ENCODE measurements at places on chromosomes 13 and 19.

GRCh38 chr19:1769645-1769985 lies 16.3 kb downstream of the ONECUT3 start:
- DNase-seq, result no peak

DNA sequence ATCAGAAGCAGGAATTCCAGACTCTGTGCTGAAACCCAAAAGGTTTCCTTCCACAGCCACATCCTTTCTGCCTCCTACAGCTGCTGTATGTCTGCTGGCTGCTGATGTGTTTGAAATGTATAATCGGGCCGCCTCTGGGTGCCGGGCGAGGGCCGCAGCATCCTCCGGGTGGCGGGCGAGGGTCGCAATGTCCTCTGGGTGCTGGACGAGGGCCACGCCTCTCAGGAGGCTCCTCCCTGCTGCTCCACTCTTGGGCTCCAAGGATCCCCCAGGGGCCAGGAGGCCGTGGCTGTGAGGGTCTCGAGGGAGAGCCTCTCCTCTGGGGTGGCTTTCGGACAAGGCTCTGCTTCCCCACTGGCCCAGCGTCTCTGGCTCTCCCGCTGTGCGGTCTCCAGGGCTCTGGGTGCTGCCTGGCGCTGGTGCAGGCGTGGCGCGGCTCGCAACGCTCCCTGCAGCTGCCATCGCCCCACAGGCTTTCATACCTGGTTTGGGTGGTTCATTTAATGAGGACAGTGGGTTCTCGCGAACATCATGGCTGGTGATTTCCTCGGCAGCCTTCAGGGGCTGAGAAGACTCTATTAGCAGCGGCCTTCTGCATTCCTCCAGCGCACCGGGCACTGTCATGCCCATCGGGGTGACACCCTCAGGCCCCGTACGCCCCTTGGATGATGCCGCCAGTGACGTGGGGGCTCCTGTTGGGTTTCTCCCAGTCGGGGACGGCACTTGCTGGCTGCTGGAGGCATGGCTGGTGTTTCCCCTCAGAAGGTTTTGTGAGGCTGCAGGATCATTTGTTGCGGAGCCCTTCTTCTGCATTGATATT lies 41.8 kb upstream of the GRTP1 start:
- DNase-seq, result no peak

DNA sequence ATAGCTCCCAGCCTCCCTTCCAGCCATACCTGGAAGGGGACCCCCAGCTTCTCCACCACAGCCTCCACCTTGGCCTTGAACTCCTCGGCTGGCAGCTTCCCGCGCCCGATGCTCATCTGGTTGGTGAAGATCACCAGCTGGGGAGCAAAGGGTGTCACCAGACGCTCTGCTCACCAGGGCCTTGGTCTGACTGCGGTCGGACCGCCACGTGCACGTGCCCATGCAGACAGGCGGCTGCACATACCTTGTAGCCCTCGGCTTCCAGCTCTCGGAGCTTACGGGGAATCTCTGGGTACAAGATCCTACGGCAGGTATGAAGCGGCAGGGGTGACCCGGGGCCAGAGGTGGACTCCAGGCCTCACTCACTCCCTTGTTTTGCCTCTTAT lies 3.4 kb downstream of the PNKP start:
- DNase-seq, result no peak

- DNase-seq, result no peak
Observed at GRCh38 chr13:35741657-35742056, 265.2 kb upstream of the MAB21L1 start.
